ENCODE measurements at places on chromosomes 5 and 9. TPM values are rescaled to one million over a fixed set of nuclear protein-coding genes. Genes with fewer than 3 reads are reported as not detected.

The CYLC2 gene
- not detected for total RNA-seq

The TAS2R1 gene
- not detected for total RNA-seq

GRCh38 chr9:120693700-120694008 is 20.6 kb downstream of the MEGF9 start:
- DNase-seq, result no peak

DNA sequence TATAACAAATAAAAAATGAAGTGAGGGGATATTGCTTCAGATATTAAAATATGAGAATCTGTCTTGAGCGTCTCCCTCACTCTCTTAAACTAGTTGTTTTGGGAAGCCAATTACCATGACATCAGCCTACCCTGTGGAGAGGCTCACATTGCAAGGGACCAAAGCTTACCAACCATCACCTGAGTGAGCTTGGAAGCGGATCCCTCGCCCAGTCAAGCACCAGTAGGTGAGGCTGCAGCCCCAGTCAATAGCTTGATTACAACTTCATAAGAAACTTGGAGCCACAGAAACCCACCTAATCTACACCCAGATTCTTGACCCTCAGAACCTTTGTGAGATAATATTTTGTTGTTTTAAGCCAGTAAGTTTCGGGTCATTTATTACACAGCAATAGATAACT is 206.2 kb downstream of the CEMIP2 start:
- no peak for DNase-seq

GRCh38 chr5:150946351-150946905 is 41.6 kb upstream of the ZNF300 start:
- DNase-seq, result no peak

GRCh38 chr5:154487541-154487940 is 9.5 kb upstream of the HAND1 start:
- no peak for DNase-seq

DNA sequence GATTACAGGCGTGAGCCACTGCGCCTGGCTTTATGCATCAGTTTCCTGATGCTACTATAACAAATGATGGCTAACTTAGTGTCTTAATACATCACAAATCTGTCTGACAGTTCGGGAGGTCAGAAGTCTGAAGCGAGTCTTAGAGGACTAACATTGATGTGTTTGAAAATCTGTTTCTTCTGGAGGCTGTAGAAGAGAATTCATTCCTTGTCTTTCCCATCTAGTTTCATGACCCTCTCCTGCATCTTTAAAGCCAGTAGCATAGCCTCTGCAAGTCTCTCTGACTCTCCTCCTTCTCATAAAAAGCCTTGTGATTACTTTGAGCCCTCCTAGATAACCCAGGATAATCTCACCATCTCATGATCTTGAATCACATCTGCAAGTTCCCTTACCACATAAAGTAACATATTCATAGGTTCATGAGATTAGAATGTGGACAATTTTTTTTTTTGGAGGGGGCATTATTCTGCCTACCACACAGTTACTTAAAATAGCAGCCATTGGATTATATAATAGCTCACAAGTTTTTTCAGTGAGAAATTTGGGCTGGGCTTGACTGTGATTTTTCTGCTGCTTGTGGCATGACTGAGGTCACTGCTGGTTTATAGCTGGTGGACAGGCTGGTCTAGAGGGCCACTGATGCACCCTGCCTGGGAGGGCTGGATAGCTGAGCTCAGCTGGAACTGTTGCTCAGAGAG is 134.8 kb downstream of the FBXL7 start:
- DNase-seq, result no peak

All from B cell (primary cell).